ENCODE measurements at places on chromosomes 16 and 17.

- no peak for DNase-seq
Measured at GRCh38 chr16:1674751-1675664, 3.1 kb upstream of the JPT2 start.

DNA sequence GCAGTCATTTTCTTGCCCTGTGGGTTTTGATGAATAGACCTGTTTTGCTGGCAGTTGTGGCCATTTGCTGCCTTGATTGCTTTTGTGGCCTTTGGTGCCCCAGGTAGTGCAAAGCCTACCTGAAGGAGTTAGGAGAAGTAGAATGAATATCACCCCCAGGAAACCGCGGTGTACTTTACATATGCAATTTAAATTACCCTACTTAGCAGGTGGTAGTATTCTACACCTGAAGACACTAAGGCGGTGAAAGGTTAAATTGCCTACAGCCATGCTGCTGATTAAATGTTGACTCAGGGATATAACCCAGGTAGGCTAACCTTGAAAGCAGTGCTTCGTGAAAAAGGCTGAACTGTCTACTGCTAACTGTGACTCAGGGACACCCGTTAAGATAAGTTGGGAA, 27.2 kb upstream of the WWOX start:
- DNase-seq: no peak

DNA sequence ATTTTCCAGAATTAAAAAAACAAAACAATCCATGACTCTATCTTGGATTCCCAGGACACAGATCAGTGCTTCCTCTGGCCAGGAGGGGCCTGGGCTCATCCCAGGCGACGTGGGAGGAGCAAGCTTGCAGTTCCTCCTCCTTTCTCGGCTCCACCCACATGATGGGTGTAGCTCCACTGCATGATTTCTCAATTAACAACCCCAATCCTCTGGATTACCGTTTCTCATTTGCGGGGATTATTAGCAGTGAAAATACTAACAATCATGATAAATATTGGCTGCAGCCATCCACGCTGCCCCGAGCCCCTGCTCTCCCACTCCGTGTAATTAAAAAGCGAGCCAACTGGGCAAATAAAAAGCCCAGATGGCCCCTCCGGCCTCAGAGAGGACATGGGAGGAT, 46.4 kb upstream of the SDK2 start:
- no peak for DNase-seq

GRCh38 chr16:66513111-66513723, 36.7 kb downstream of the TK2 start:
- DNase-seq: no peak

- no peak for DNase-seq
Measured at GRCh38 chr16:78705694-78706093, 606.2 kb downstream of the WWOX start.

- DNase-seq: no peak
Measured at GRCh38 chr17:17880577-17881196, 43.9 kb upstream of the SREBF1 start.

DNA sequence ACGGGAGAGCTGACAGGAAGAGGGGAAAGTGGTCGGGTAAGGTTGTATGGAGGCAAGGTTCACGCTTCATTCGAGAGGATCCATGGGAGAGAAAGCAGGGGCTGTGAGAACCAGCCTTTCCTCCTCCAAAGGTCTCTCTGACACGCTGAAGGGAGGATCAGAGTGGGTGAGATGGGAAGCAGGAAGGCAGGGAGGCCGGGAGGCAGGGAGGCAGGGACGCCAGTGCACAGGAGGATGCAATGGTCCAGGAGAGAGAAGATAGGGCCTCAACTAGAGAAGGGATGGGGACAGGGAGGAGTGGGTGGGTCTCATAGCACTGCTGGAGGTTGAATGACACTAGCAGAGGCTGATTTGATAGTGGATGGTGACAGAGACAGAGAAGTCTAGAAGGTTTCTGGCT, 54.1 kb downstream of the PIMREG start:
- DNase-seq: no peak
